ENCODE measurements at places on chromosomes 16 and 17. TPM values are rescaled to one million over a fixed set of nuclear protein-coding genes. Genes with fewer than 3 reads are reported as not detected.

- no peak for DNase-seq
Observed at GRCh38 chr17:67107811-67108775, 63.7 kb downstream of the CACNG1 start.

PHOSPHO1 gene
- not detected for total RNA-seq

DNA sequence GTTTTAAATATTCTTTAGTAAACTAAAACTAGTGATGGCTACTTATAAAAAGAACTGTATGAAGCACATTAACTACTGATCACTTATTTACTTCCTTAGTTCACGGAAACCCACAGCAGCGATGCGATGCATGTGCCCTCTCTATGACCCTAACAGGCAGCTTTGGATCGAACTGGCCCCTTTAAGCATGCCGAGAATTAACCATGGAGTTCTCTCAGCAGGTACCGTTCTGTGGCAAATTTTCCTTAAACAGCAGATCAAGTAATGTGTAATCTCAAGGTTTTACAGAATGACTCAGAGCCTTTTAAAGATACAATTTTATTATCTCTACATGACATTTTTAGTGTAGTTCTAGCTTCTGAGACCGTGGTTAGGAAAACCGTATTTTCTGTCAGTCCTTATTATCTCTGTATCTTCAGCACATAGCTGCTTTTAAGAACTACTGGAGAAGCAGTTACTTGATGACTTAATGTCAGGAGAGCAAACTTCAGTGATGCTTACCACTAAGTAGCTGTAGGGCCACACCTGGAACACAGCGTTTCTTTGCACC lies 43.0 kb downstream of the GAN start:
- no peak for DNase-seq

DNA sequence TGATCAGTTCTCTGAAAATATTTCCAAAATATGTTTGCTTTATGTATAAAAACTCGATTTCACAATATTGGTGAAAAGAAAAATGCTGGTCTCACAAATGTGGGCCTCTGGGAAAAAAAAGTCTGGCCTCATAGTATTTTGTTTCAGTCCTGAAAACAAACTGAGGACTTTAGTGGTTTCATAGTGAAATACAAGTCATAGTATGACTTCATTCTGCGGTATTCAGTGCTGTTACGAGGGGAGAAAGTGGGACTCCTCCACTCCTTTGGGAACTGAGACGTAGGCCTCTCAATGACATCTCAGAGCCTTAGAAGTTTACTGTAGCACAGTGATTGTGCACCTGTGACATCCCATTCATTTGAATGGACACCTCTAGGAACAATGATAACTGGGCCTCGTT lies 56.0 kb downstream of the CYB561 start:
- DNase-seq = no peak

DNA sequence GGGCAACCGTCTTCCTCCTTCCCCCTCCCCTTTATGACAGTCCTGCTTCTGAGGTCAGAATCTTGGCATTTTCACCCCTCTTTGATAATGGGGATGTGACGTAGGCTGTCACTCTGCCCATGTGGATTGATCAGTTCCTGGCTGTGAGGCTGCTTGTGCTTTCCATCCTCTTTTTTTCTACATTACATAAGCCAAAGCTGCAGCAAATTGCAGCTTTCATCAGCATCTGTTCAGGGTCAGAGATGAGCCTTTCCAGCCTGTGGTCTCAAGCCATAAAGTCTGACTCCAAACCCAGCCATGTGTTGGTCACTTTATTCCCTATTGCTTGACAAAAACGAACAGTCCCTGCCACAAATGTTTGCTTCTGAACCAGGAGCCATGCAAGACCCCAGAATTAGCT lies 535.1 kb downstream of the CDH11 start:
- no peak for DNase-seq

VPS35L gene
- total RNA-seq = 47.5 TPM

HEATR9 gene
- total RNA-seq = not detected

- DNase-seq = no peak
Observed at GRCh38 chr17:43790311-43790940, 10.2 kb downstream of the CFAP97D1 start.

DNA sequence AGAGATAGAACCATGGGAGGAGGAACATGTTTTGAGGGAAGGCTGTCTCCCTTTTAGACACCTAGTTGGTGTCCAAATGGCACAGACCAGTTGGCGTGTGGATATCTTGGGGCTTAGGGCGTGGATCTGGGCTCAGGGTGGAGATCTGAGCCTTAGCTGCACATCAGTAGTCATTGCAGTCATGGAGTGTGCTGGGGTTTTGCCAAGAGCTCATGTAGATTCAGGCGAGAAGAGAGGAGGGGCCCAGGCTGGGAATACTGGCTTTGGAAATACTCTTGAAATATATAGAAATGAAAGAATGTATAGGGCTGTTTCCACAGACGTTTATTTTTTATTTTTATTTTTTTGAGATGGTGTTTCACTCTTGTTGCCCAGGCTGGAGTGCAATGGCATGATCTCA lies 92.0 kb downstream of the PRKCB start:
- no peak for DNase-seq

- no peak for DNase-seq
Observed at GRCh38 chr17:17841601-17842025, 4.8 kb upstream of the SREBF1 start.

GRCh38 chr17:76927982-76928381 lies 59.8 kb downstream of the MGAT5B start:
- no peak for DNase-seq

DNA sequence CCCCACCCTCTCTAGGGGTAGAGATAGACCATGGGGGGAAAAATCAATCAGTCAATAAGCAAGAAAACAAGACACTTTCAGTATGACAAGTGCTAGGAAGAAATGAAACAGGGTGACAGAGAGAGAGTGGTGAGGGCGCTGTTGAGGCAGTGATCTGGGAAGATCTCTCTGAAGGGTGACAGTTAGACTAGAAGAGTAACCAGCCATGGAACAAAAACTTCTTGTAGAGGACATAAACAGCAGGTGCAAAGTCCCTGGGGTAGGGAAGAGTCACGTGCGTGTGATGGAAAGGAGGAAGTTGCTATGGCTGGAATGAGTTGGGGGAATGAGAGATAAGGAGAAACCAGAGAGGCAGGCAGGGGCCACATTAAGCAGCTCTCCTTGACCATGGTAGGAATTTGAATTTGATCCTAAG lies 16.8 kb upstream of the EMP2 start:
- no peak for DNase-seq

ACSM3 gene
- total RNA-seq = 18.1 TPM

DNA sequence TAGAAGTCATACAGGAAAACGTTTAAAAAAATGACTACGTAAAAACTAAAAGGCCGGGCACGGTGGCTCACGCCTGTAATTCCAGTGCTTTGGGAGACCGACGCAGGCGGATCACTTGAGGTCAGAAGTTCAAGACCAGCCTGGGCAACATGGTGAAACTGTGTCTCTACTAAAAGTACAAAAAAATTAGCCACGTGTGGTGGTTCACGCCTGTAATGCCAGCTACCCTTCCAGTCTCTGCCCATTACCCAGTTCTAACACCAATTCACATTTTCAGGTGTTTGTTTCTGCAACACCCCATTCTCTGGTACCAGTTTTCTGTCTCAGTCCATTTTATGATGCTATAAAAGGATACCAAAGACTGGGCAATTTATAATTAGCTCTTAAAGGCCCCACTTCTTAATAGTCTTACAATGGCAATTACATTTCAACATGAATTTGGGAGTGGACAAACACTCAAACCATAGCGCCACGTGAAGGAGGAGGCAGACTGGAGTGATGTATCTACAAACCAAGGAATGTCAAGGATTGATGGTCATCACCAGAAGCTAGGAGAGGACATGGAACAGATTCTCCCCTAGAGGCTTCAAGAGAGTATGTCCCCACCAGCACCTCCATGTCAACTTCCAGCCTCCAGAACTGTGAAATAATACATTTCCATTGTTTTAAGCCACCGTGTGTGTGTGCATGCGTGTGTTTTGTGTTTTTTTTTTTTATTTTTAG lies 791 bp upstream of the C17orf75 start:
- DNase-seq = no peak

TMIGD1 gene
- not detected for total RNA-seq

- DNase-seq = no peak
Observed at GRCh38 chr17:43620581-43620980, 41.1 kb downstream of the MEOX1 start.

LUC7L3 gene
- total RNA-seq = 128 TPM

CD300A gene
- 0.46 TPM for total RNA-seq

GRCh38 chr17:14553847-14554246 lies 253.0 kb downstream of the HS3ST3B1 start:
- no peak for DNase-seq

GRCh38 chr17:82213251-82214011 lies 789 bp upstream of the CCDC57 start:
- no peak for DNase-seq

SALL1 gene
- total RNA-seq = not detected

MMP25 gene
- 2.0 TPM for total RNA-seq

CTRB2 gene
- not detected for total RNA-seq

DNA sequence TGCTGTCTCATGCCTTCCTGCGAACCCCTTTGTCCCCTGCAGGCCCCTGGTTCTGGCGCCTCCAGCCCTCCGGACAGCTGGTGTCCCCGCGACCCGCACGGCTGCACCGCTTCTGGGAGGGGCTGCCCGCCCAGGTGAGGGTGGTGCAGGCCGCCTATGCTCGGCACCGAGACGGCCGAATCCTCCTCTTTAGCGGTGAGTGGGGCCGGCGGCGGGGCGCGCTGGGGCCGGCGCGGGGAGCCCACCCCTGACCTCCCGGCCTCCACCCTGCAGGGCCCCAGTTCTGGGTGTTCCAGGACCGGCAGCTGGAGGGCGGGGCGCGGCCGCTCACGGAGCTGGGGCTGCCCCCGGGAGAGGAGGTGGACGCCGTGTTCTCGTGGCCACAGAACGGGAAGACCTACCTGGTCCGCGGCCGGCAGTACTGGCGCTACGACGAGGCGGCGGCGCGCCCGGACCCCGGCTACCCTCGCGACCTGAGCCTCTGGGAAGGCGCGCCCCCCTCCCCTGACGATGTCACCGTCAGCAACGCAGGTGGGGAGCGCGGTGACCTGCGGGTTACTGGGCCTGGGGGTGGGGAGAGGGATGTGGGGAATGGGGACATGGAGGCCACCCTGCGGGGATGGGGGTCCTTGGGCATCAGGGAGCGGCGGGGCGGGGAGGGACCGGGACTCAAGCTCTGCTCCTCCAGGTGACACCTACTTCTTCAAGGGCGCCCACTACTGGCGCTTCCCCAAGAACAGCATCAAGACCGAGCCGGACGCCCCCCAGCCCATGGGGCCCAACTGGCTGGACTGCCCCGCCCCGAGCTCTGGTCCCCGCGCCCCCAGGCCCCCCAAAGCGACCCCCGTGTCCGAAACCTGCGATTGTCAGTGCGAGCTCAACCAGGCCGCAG lies 7.1 kb upstream of the IL32 start:
- no peak for DNase-seq

CCL1 gene
- not detected for total RNA-seq

GRCh38 chr16:82059983-82060421 lies 24.9 kb downstream of the HSD17B2 start:
- DNase-seq = no peak
